ENCODE measurements at places on chromosomes 13 and 19. TPM values are rescaled to one million over a fixed set of nuclear protein-coding genes. Genes with fewer than 3 reads are reported as not detected.

Gene SPACA6
- 2.0 TPM for total RNA-seq

Gene FSTL3
- total RNA-seq = 54.0 TPM

Gene JSRP1
- total RNA-seq = not detected

Gene TUBA3C
- not detected for total RNA-seq

Gene ZNF677
- 9.3 TPM for total RNA-seq

Gene ICAM3
- total RNA-seq = 10.3 TPM

Gene NCAN
- not detected for total RNA-seq

Gene CACNA1A
- 6.9 TPM for total RNA-seq

Gene LGALS4
- not detected for total RNA-seq

Gene PSPN
- total RNA-seq = 1.3 TPM

Gene N4BP2L1
- total RNA-seq = 2.9 TPM

Gene ZNF738
- 5.3 TPM for total RNA-seq

Gene IGLON5
- not detected for total RNA-seq

Gene ERICH4
- total RNA-seq = not detected

Gene CYP2B6
- not detected for total RNA-seq

Gene OR7G3
- not detected for total RNA-seq

Gene PDX1
- not detected for total RNA-seq

Gene AKAP8
- 23.0 TPM for total RNA-seq

Gene TNFAIP8L1
- total RNA-seq = 6.5 TPM

Gene PEX11G
- total RNA-seq = 5.1 TPM

Gene C1QTNF9
- not detected for total RNA-seq

Gene SIGLEC8
- not detected for total RNA-seq
